Activated naive CD4-positive, alpha-beta T cell treated with anti-CD3 and anti-CD28 coated beads, Interleukin-2, amount 10 ng/mL, durations not matched to agents 5 hours and 36 hours (primary cell): ENCODE measurements at places on chromosomes 7 and 10. TPM values are rescaled to one million over a fixed set of nuclear protein-coding genes. Genes with fewer than 3 reads are reported as not detected.

Gene NRP1
- total RNA-seq: 0.60 TPM

Gene MKI67
- total RNA-seq: 229 TPM

Gene COL28A1
- 0.08 TPM for total RNA-seq

Gene PTPRN2
- 2.3 TPM for total RNA-seq

Gene POM121C
- total RNA-seq: 82.3 TPM

Gene BCAP29
- 28.0 TPM for total RNA-seq

Gene CNTNAP2
- not detected for total RNA-seq

Gene COPG2
- total RNA-seq: 8.7 TPM

Gene PAX4
- not detected for total RNA-seq

Gene SYT15B
- 0.25 TPM for total RNA-seq

Gene LRRC18
- not detected for total RNA-seq

Gene OGDHL
- not detected for total RNA-seq

Gene PNLIPRP1
- not detected for total RNA-seq

Gene LRRC61
- total RNA-seq: 15.3 TPM

Gene CAMK2G
- total RNA-seq: 46.8 TPM
